ENCODE measurements at places on chromosomes 5 and 9.

- DNase-seq: no peak
Measured at GRCh38 chr5:63245271-63245670, 666.7 kb downstream of the LRRC70 start.

DNA sequence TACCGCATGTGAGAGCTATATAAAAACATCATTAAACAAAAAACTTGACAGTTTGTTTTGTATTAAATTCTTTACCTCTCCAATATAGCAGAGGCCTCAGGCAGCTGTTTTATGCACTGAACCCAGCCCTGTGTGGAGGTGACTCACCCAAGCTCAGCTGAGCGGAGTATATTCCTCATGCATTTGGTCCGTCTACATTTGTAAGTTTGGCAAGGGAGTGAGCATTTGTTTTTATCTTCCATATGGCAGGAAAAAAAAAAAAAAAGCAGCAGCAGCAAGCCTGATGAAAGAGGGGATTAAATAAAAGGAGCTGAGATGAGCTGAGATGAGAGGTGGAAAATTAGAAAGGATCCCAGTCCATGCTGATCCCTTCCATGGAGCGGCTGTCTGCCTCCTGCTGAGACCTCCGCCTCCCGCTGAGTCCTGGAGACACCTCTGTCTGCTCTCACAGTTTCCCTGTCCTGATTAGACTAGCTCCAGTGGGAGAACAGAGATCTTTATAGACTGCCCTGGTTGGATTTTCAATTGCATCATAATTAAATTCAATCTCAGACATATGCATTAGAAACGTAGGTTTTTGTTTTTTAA, 112.0 kb upstream of the CTNND2 start:
- DNase-seq: no peak

GRCh38 chr5:74152136-74152535, 488.4 kb downstream of the ENC1 start:
- no peak for DNase-seq

GRCh38 chr5:9126490-9126889, 419.4 kb downstream of the SEMA5A start:
- no peak for DNase-seq

DNA sequence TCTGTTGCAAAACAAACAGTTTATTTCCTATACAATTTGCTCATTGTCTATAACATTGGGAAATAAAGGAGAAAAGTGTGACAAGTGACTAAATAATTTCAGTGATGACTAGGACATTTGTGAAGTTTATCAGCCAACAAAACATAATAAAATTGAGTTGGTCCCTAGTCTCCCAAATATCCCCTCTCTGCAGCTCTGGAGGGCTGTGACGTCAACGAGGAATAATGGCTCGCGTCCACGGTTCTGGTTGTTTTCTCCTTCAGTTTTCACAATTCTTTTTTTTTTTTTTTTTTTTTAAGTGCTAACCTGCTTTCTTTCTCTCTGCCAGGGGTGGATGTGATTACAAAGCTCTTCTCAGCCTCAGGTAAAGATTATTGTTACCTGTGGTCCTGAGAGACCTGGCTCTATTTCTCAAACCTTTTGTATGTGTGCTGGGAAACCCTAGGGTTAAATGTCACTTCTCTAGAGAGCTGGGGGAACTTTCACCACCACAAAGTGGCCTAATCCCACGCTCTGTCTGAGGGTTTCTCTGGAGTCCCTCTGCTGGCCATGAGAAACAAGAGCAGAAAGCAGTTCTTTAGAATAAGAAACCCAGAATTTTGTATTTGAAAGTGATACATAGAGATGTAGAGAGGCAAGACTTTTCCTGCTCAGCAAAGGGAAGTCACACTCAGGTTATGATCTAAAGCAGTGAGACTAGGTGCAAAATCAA, 36.2 kb upstream of the ANKRD55 start:
- DNase-seq: no peak

GRCh38 chr9:91847581-91848091, 102.4 kb downstream of the ROR2 start:
- no peak for DNase-seq

GRCh38 chr5:180909782-180910181, 10.8 kb downstream of the BTNL8 start:
- no peak for DNase-seq

GRCh38 chr5:125978015-125978414, 445.2 kb upstream of the GRAMD2B start:
- DNase-seq: no peak

- DNase-seq: no peak
Measured at GRCh38 chr9:129480227-129480626, 140.7 kb downstream of the C9orf50 start.

- no peak for DNase-seq
Measured at GRCh38 chr5:94901191-94901979, 282.9 kb downstream of the SLF1 start.

DNA sequence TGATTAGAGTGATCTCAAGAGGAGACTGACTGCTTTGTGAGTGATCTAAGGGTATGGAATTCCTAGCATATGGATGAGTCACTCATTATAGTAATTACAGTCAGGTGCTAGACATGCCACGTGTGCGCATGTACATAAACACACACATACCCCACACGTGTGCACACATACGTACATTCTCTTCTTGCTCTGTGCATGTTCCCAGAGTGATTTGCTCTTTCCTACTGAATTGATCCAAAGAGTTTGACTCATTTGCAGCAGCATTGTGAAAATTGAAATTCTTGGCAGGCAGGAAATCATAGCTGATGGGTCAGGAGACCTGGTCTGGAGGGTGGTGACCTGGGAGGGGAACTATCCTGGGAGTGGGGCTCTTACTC, 63.8 kb downstream of the ANGPTL2 start:
- no peak for DNase-seq

GRCh38 chr9:133876836-133877235, 115.3 kb downstream of the VAV2 start:
- no peak for DNase-seq

- no peak for DNase-seq
Measured at GRCh38 chr5:68172314-68172713, 43.2 kb upstream of the PIK3R1 start.

GRCh38 chr9:69172895-69173294, 1.2 kb upstream of the TJP2 start:
- no peak for DNase-seq

GRCh38 chr5:150158170-150158949, 2.7 kb upstream of the PDGFRB start:
- DNase-seq: no peak

- no peak for DNase-seq
Measured at GRCh38 chr9:130936285-130937117, 2.5 kb downstream of the FIBCD1 start.

- no peak for DNase-seq
Measured at GRCh38 chr9:79817438-79818004, 245.8 kb downstream of the TLE4 start.

DNA sequence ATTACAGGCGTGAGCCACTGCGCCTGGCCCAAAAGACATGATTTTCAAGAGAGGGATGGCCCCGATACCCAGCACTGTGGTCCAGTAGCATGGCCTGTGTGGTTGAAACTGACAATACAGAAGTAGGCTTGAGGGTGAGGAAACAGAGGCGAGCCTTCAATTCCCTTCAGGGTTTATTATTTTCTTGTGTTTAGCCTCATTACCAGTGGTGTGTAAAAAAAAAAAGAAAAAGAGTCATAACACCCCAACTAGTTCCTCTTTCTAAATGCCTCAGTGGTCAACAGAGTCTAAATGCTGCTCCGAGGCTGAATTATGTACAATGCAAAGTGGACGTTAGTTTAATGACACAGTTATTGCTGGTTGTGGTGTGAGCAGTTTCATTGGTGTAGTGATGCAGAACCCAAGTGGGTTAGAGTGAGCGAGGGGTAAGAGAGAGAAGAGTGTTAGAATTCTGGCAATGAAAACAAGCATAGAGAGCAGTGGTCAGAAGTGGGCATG, 58.8 kb downstream of the SNX30 start:
- no peak for DNase-seq

DNA sequence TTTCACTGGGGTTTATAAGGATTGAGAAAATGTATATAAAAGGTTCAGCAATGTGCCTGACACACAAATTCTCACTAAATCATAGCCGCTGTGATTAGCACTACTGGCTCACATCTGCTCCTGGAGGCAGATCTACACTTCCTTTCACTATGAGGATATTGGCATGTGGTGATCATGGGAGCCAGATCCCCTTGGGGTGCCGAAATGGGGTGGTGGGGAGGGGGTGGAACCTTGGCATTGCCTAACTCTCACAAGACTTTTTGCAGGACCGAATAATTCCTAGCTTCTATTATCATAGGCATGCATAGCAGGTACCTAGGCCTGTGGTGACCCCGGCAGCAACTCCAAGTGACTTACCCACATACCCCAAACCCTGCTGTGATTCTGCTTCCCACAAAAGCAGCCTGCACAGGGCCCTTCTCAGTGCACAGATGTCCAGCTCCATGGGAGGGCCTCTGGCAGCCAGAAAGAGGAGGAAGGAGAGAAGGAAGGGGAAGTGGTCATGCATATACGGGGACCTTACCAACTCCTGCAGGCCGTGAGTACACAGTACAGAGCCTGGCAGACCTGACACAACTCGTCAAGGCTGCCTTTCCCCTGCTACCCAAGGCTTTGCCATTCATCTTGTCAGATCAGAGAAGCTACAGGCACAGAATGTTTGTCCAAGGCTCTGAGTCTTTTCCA, 61.3 kb upstream of the IQGAP2 start:
- DNase-seq: no peak

DNA sequence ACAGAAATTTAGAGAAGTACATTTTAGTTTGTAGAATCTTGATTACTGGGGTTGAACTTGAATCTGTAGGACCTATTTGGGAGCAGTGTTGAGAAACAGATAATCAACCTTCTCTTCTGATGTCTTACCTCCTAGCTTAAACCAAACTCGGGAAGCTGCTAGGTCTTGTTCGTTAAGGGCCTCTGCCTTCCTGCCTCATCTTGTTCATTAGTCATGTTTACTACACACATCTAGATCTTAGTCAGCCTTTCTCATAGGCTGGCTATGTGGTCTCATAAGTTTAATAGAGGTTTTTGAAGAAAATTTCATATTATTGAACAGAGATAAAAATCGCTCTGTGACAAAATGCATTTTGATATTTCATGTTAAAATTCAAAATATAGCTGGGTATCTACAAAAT, 331.0 kb upstream of the EDIL3 start:
- no peak for DNase-seq

DNA sequence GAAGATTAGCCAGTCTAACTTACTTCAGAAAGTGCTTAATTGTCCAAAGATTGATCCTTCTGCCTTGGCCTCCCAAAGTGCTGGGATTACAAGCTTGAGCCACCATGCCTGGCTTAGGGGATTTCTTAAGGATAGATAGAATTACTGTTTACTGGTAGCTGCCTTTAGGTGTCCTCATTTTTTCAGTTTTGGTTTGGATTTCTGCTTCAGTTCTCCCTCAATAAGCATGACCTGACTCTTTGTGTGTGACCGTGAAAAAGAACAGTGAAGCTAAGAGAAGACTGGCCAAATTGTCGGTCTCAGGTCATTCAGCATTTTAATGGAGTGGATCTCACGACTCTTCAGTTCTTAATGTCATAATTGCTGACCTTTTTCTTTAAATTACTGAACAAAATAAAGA, 22.9 kb upstream of the CMYA5 start:
- DNase-seq: no peak

- peak; percentile 23 for DNase-seq
Measured at GRCh38 chr5:101966476-101966875, 329.6 kb downstream of the SLCO4C1 start.

All from neuronal stem cell (in vitro differentiated cells).